Activated CD8-positive, alpha-beta T cell treated with anti-CD3 and anti-CD28 coated beads for 36 hours (primary cell): ENCODE measurements at places on chromosomes 2 and 18. TPM values are rescaled to one million over a fixed set of nuclear protein-coding genes. Genes with fewer than 3 reads are reported as not detected.

The IL1RL2 gene
- total RNA-seq: not detected

The TWSG1 gene
- 13.3 TPM for total RNA-seq

The ALPI gene
- total RNA-seq: not detected

The GKN2 gene
- total RNA-seq: not detected

The KCNS3 gene
- total RNA-seq: not detected

The TEKT4 gene
- not detected for total RNA-seq

DNA sequence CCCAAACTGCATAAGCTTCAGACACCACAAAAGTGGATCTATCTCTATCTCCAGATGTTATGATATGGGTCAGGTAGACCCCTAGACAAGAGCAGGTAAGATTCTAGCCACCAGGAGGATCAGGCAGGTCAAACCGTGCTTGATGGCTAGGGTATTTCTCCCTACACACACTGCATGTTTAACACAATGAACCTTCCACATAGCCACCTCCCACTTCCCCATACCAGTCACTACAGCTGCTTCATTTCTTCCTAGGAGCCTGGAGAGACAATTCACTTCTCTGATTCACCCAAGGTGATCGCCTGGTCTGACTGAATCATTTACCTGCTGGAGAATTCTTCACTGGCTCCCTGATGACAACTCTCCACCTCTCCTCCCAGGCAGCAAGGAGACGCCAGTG lies 66.0 kb upstream of the MYCN start:
- H3K4me1 ChIP-seq: no peaks in the 10 kb centered on the region
- no peak for DNase-seq
- H3K4me3 ChIP-seq: no peak overlapping the region
- H3K27ac ChIP-seq: no peak overlapping the region
- peaks cover 2% of the 10 kb centered on the region for H3K27me3 ChIP-seq

- H3K27me3 ChIP-seq: peaks cover 71% of the 10 kb centered on the region
- H3K27ac ChIP-seq: no peak overlapping the region
- peaks cover 8% of the 10 kb centered on the region for H3K36me3 ChIP-seq
- H3K4me3 ChIP-seq: no peak overlapping the region
These were observed 3.9 kb downstream of the SKOR2 start for GRCh38 chr18:47247416-47248114.

DNA sequence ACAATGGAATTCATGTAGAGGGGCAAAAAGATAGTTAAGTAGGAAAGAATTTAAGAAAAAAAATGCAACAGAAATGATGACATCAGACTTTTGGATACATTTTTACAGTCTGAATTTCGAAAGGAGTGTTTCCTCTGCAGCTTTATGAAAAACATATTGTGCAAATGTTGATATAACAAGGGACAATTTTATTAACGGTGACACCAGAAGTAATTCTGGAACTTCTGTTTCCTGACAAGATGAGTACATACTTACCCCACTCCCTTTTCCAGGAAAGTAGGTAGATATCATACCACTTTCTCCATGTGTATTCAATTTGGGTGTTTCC lies 369.6 kb downstream of the FBXO15 start:
- no peaks in the 10 kb centered on the region for H3K36me3 ChIP-seq
- H3K4me1 ChIP-seq: no peaks in the 10 kb centered on the region
- no peak overlapping the region for H3K4me3 ChIP-seq
- H3K27ac ChIP-seq: no peak overlapping the region

- H3K4me1 ChIP-seq: peaks cover 13% of the 10 kb centered on the region
- no peak overlapping the region for H3K27ac ChIP-seq
- no peaks in the 10 kb centered on the region for H3K36me3 ChIP-seq
- H3K27me3 ChIP-seq: no peaks in the 10 kb centered on the region
- no peak for DNase-seq
- no peak overlapping the region for H3K4me3 ChIP-seq
These were observed 54.3 kb downstream of the EDAR start for GRCh38 chr2:108934583-108935245.

DNA sequence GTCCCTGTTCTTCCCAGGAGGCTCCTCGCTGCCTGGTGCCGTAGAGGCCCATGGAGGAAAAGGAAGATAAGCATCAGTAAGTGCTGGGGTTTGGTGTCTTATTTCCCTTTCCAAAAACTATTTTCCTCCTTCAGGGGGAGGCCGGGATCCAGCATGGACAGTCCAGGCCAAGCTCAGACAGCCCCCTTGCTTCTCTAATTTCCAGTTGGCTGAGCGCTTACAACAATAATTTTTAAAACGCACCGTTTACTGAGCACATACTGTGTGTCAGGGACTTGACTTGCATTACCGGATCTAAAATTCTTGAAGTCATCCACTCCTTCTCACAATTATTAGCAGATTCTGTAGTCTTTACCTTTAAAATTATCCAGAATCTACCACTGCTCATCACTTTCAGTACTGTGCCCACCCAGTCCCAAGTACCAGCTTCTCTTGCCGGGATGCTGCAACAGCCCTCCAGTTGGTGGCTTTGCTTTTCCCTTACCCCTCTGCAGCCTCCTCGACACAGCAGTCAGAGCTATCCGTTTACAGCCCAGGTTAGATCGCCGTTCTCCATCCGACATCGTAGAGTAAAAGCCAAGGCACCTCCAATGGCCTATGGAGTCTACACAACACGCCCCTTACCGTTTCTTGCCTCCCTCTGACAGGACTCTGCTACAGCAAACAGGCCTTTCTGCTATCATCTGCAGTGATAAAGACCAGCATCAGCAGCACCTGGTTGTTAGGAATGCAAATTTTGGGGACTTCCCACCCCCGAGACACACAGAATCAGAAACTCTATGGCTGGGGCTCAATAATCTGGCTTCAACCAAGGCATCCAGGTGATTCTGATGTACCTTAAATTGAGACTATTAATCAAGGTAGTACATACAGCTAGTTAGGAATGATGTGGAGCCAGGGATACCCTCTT lies 75.2 kb upstream of the TSPYL6 start:
- DNase-seq: no peak
- peaks cover 14% of the 10 kb centered on the region for H3K27me3 ChIP-seq
- H3K4me1 ChIP-seq: peaks cover 9% of the 10 kb centered on the region
- H3K27ac ChIP-seq: no peak overlapping the region

- peaks cover 5% of the 10 kb centered on the region for H3K4me1 ChIP-seq
- no peaks in the 10 kb centered on the region for H3K27me3 ChIP-seq
- no peaks in the 10 kb centered on the region for H3K36me3 ChIP-seq
- no peak overlapping the region for H3K4me3 ChIP-seq
- no peak for DNase-seq
- H3K27ac ChIP-seq: no peak overlapping the region
These were observed 159.7 kb downstream of the SMAD7 start for GRCh38 chr18:48790869-48791635.

- DNase-seq: no peak
- H3K36me3 ChIP-seq: no peaks in the 10 kb centered on the region
- H3K4me1 ChIP-seq: no peaks in the 10 kb centered on the region
These were observed 12.3 kb upstream of the CIB4 start for GRCh38 chr2:26653207-26654060.

DNA sequence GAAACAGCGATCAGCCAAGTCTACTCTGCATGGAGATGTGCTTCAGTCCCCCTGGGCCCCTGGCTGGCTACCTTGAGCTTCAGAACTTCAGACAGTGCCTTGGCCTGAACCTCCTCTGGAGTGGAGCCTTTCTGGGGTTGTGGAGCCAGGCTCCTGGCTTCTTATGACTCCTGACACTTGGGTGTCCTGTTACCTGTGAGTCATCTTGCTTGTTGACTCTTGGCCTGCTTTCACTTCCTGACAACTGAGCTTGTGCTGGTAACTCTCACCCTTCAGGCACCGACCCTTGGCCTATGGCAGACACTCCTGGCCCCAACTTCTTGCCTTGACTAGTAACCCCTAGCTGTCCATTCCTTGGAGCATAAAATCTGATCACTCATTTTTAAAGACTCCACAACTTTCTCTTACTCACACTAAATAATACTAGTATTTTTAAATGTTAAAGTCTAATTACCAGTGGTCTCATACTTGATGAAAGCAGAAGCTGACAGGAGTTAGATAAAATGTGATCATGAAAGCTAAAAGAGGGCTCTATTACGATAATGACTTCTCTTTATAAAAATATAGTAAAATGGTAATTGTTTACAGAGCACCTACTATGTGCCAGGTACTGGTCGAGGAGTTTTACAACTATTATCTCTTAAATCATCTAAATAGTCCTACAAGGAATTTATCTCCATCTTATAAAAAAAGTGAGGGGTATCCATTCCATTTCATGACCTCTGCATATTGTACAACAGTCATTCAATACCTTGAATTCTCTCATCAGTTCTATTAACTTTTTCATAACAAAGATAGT lies 46.3 kb upstream of the VIT start:
- peak; percentile 22 for DNase-seq
- H3K27me3 ChIP-seq: no peaks in the 10 kb centered on the region
- no peaks in the 10 kb centered on the region for H3K4me1 ChIP-seq
- H3K36me3 ChIP-seq: no peaks in the 10 kb centered on the region
- no peak overlapping the region for H3K27ac ChIP-seq
- H3K4me3 ChIP-seq: no peak overlapping the region

DNA sequence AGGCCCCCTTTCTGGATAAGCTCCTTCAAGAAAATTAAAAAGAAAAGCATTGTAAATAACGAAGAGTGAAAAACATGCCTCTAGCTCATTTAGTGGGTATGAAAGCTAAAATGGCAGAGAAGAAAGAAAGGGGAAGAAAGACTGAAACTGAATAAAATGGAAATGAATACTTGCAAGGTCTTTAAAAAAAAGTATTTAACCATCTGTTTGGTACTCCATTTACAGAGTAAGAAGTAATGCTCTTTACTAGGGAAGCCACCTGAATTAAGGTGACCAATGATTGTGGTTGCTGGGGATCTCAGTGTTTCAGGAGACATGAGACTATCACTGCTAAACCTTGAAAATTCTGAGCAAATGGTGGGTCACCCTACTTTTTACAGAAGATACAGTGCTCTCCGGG lies 17.7 kb upstream of the ARL5A start:
- DNase-seq: no peak
- no peak overlapping the region for H3K27ac ChIP-seq
- no peak overlapping the region for H3K4me3 ChIP-seq

DNA sequence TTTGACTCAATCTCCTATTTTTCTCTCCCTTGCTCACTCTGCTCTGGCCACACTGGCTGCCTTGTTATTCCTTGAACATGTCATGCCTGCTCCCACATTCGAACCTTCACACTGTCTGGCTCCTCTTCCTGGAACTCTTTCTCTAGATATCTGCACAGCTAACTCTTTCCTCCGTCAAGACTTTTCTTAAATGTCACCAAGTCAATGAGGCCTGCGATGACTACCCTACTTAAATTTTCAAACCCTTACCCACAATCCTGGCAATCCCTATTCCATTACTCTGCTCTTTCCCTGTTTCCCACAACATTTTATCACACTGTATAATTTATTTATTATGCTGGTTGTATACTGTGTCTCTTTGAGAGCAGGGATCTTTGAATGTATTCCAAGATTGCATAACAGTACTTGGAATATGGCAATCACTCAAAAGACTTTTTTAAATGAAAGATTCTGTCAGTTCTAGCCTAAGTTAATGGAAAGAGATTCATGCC lies 206.2 kb downstream of the SRBD1 start:
- peaks cover 7% of the 10 kb centered on the region for H3K36me3 ChIP-seq
- no peak for DNase-seq
- H3K27ac ChIP-seq: no peak overlapping the region
- no peaks in the 10 kb centered on the region for H3K4me1 ChIP-seq
- H3K4me3 ChIP-seq: no peak overlapping the region
- H3K27me3 ChIP-seq: no peaks in the 10 kb centered on the region

DNA sequence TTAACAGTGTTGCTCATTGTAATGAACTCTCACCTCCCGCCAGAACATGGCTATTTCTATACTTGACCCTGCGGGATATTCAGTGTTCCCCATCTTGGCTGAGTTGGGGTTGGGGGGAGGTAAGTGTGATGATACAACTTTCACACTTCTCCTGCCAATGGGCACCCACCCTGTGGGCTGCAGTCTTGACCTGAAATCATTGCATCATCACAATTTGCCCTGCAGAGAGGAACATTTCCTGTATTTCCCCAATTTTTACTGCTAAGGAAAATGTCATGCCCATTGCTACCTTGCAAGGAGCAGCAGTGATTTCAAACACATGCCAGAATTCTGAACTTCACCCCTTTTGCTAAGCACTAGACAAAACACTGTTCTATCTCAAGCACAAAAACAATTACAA lies 92.1 kb downstream of the ADD2 start:
- no peaks in the 10 kb centered on the region for H3K36me3 ChIP-seq
- no peaks in the 10 kb centered on the region for H3K27me3 ChIP-seq
- H3K4me1 ChIP-seq: no peaks in the 10 kb centered on the region
- H3K27ac ChIP-seq: no peak overlapping the region

DNA sequence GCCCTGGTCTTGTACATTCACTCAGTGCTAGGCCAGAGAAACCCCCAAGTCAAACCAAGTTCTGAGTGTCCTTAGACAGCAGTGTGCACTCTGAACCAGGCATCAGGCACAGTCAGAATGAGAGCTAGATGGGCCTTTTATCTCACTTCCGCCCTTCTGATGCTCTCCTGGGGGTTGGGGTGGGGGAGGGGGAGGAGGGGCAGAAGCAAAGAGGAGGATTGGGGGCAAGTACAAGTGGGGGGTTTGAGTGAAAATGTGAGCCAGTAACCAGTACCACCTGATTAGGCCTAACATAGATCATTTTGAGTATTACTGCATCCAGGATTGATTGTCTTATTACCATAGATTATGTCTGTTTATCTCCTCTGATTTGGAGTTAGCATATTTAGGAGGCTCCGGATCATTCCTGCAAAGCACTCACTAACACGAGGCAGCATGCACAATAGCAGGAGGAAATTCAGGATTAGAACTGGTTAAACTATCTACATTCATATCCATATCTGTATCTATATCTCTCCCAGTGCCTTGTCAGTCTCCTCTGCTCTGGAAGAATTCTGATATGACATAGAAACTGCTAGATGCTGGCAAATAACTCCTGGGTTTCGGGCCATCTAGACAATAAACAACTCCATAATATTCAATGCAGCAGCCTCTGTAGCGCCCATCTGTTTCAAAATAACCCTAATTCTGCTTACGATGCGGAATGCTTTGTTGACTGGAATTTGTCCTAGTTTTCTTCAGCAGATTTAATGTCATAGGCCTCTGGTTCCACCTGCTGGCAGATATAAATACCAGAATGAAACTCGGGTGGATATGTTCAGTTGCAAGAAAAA lies 149.1 kb downstream of the RHBDD1 start:
- peaks cover 22% of the 10 kb centered on the region for H3K4me1 ChIP-seq
- peak; percentile 57 for DNase-seq
- H3K27me3 ChIP-seq: no peaks in the 10 kb centered on the region
- peak overlapping the region; percentile 34 for H3K27ac ChIP-seq

DNA sequence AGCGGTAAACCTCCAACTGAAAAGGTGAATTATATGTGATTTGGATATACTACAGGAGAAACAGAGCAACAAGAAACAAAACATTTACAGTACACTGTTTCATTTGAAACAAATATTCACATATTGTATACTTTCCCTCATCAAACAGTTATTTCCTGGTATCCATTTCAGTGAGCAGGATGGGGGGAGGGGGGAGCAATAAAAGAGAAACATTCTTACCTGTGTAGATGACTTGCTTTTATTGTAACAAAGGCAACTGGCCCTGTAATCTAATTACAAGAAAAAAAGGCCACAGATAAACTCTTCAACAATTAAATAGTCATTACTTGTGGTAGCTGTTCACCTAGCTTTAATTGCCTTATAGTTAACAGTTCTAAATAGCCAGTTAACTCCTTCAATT lies 3.9 kb upstream of the PPP1CB start:
- H3K27me3 ChIP-seq: no peaks in the 10 kb centered on the region
- H3K4me1 ChIP-seq: peaks cover 32% of the 10 kb centered on the region
- H3K4me3 ChIP-seq: no peak overlapping the region

GRCh38 chr2:223989206-223989855 lies 32.1 kb downstream of the MRPL44 start:
- H3K27me3 ChIP-seq: no peaks in the 10 kb centered on the region
- peaks cover 3% of the 10 kb centered on the region for H3K4me1 ChIP-seq
- no peak overlapping the region for H3K4me3 ChIP-seq
- H3K27ac ChIP-seq: no peak overlapping the region

GRCh38 chr2:175518206-175518605 lies 336.7 kb upstream of the ATP5MC3 start:
- H3K36me3 ChIP-seq: no peaks in the 10 kb centered on the region
- H3K4me3 ChIP-seq: no peak overlapping the region
- no peak overlapping the region for H3K27ac ChIP-seq
- no peak for DNase-seq
